ENCODE measurements at places on chromosomes 5 and 9. TPM values are rescaled to one million over a fixed set of nuclear protein-coding genes. Genes with fewer than 3 reads are reported as not detected.

The TOR2A gene
- 12.6 TPM for polyA plus RNA-seq

- no peak for DNase-seq
Measured at GRCh38 chr9:77595426-77596095, 52.6 kb downstream of the GNA14 start.

- DNase-seq, result peak; percentile 63
Measured at GRCh38 chr5:81779125-81779915, 28.4 kb upstream of the SSBP2 start.

DNA sequence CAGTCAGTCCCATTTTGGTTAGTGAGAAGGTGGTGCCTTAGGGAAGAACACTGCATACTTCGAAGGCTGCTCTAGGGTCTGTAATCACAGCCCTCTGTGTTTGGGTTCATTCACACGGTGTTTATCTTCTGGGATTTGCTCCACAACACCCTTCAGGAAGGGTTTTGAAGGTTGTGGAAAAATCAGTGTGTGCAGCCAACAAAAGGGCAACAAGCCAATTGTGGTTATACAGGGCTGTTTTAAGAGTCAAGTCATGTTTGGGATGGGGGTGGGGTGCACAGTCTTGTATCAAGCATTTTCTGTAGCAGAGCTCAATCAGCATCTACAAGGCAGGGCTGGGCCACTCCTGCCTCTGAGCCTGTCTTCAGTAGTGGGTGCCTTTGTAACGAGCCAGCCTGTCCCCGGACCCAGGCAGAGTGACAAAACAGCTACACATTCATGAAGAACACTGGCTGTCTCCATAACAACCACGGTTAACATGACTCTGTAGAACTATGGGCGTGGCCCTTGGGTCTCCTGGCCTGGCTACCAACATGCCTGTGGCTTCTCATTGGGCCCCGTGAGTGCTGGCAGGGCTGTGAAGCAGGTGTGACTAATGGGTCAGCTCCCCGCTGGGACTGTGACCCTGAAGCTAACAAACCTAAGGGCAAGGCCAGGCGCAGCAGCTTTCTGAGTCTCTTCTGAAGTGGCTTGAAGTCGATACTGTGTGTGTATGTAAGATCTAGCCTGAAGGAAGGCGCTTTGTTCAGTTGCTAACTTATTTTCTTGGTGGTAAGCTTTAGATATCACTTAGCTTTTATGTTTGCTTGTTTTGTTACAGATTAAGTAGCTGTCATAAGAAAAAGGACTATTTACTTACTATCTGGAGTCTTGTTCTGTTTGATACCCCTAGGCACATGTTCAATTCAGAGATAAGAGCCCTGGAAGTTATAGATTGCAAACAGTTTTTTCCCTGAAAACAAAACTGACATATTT lies 27.9 kb upstream of the GOLM1 start:
- DNase-seq, result peak; percentile 28

- DNase-seq, result peak; percentile 76
Measured at GRCh38 chr5:115601701-115602590, at the start of gene TICAM2. TSS of gene TICAM2 (minus strand) at chr5:115602479. CDS start at chr5:115581256, 21,223 bp downstream.
